ENCODE measurements at places on chromosomes 6 and 20. TPM values are rescaled to one million over a fixed set of nuclear protein-coding genes. Genes with fewer than 3 reads are reported as not detected.
A peak's percentile ranks its signal among the peaks of the same experiment; 100 is the strongest.

WFDC5 gene
- 0.11 TPM for polyA plus RNA-seq

- no peak overlapping the region for H3K27ac ChIP-seq
- DNase-seq, result no peak
- H3K4me3 ChIP-seq, result no peak overlapping the region
- H3K27me3 ChIP-seq, result peaks cover 20% of the 10 kb centered on the region
- no peaks in the 10 kb centered on the region for H3K36me3 ChIP-seq
These were observed 57.1 kb upstream of the NNAT start for GRCh38 chr20:37463726-37464494.

- H3K4me3 ChIP-seq, result no peak overlapping the region
- no peaks in the 10 kb centered on the region for H3K27me3 ChIP-seq
- peaks cover 18% of the 10 kb centered on the region for H3K4me1 ChIP-seq
- peaks cover 55% of the 10 kb centered on the region for H3K36me3 ChIP-seq
These were observed 53.6 kb downstream of the EZR start for GRCh38 chr6:158765499-158766068.

DNA sequence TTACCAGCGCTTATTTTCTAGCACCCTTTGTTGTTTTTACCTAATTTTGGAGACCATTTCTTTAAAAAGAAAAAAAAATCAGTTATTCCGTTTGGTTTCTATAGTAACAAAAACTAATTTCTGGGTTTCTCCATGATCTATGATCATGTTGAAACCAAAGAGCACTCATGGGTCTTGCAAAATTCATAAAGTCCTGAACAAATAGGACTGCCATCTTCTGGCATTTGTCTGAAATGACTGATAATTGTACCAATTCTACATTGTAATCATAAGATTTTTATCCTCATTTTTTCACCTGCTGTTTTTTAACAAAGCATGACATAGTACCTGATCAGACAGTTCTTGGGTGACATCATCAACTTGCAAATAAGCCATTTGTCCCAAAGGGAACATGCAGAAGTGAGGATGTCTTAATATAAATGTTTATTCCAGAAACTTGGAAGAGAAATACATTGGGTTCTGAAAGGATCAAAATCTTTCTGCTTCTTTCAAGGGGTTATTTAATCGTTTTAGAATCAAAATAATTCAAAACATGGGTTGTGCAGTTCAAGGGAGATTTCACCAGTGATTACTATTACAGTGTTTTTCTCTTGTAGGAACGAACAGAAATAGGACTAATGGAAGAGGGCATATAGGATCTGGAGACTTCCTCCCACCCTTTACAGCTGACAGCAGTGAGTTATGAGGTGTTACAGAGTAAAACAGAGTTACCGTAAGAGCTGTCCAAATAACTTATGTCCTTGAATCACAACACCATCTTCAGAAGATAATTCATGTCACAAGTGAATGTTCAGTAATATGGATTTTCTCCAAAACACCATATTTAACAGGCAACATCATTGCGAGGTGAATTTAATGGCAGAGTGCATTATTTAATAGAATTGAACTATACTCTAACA is 87.1 kb upstream of the GJE1 start:
- no peaks in the 10 kb centered on the region for H3K4me1 ChIP-seq
- peaks cover under 1% of the 10 kb centered on the region for H3K36me3 ChIP-seq
- H3K4me3 ChIP-seq, result peak overlapping the region; percentile 1
- H3K27ac ChIP-seq, result peak overlapping the region; percentile 49
- H3K27me3 ChIP-seq, result no peaks in the 10 kb centered on the region

GRCh38 chr6:14638906-14639761 is 521.6 kb downstream of the CD83 start:
- no peaks in the 10 kb centered on the region for H3K27me3 ChIP-seq
- H3K4me3 ChIP-seq, result no peak overlapping the region
- H3K36me3 ChIP-seq, result no peaks in the 10 kb centered on the region
- H3K4me1 ChIP-seq, result peaks cover 2% of the 10 kb centered on the region

GRCh38 chr6:16311763-16312162 is 73.4 kb downstream of the GMPR start:
- H3K4me3 ChIP-seq, result no peak overlapping the region
- no peaks in the 10 kb centered on the region for H3K36me3 ChIP-seq
- no peak overlapping the region for H3K27ac ChIP-seq
- DNase-seq, result no peak
- H3K4me1 ChIP-seq, result no peaks in the 10 kb centered on the region

DNA sequence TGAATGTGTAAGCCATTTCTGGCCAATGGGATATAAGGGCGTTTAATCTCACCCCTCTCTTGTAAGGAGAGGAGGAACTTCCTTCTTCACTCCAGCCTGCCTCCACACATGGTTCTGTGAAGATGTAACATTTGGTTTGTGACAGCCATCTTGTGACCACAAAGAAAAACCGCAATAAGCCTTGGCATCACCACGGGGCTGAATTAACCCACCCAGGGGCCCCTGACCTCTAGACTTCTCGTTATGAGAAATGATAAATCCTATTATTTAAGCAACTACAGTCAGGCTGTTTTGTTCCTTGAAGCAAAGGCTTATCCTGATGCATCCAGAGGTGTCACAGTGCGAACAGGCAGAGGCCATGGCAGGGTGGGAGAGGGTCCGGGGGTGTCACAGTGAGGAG is 139.7 kb downstream of the CDC5L start:
- no peaks in the 10 kb centered on the region for H3K4me1 ChIP-seq
- no peak overlapping the region for H3K4me3 ChIP-seq
- no peak overlapping the region for H3K27ac ChIP-seq
- H3K27me3 ChIP-seq, result no peaks in the 10 kb centered on the region
- no peaks in the 10 kb centered on the region for H3K36me3 ChIP-seq

DNA sequence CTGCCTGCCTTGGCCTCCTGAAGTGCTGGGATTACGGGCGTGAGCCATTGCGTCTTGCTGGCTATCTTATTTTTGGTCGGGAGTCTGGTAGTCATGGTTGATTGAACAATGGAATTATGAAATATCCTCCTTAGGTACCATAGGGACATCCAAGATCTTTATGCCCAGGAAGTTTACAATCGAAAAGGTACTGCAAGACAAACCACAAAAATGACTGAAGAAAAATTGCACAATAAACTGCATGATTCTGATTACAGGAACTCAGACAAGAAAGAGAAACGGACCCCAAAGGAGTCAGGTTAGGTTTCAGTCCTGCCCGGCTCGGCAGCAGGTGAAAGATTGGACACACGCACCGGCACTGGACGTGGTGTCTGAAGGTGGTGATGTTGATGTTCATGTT is 5.3 kb downstream of the SLC26A8 start:
- H3K36me3 ChIP-seq, result no peaks in the 10 kb centered on the region
- no peaks in the 10 kb centered on the region for H3K27me3 ChIP-seq
- no peaks in the 10 kb centered on the region for H3K4me1 ChIP-seq
- no peak for DNase-seq

DNA sequence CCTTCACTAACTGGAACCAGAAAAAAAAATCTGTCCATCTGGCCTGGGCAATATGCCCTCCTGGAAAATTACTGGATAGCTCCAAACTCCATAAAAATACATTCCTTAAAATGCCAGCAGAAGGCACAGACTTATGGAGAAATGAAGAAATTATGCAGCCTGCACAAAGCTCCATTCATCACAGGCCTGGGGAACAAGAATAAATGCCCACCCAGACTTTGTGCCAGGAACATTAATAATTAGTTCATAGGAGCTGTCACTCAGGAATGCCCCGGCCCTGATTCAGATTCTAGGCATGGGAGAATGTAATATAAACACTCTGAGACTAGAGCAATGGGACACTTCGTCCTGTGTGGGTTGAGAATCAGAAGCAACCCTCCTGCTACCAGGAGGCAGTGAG is 199.3 kb downstream of the OTOR start:
- no peaks in the 10 kb centered on the region for H3K27me3 ChIP-seq
- no peaks in the 10 kb centered on the region for H3K4me1 ChIP-seq
- no peak overlapping the region for H3K4me3 ChIP-seq
- DNase-seq, result no peak

FOXQ1 gene
- polyA plus RNA-seq, result not detected

DNA sequence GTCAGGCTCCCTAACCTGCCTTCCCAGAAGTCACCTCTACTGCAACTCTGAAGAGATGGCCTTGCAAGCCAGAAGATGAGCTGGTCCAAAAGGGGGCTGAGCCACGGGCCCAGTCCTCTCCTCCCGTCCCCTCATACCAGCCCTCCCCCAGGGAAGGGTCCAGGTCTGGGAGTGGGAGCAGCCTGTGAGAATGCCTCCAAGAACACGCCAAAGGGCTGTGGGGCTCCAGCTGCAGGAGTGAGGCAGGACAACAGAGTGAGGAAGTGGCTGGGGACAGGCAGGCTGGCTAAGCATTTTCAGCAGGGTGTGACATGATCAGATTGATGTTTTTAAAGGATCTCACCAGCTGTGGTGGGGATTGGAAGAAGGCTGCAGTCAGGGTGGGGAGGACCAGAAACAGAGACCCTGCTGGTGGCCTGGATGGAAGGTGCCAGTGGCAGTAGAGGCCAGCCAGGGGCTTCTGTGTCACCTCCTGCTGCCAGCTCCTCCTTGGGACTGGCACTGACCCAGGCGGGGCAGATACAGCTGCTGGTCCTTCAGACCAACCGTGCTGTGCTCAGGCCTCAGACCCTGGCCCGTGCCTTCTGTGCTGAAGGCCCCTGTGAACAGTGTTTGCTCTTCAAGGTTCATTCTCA is 257.6 kb downstream of the NRN1 start:
- H3K4me3 ChIP-seq, result no peak overlapping the region
- H3K27me3 ChIP-seq, result no peaks in the 10 kb centered on the region
- H3K36me3 ChIP-seq, result no peaks in the 10 kb centered on the region
- DNase-seq, result no peak
- H3K4me1 ChIP-seq, result peaks cover 71% of the 10 kb centered on the region

DNA sequence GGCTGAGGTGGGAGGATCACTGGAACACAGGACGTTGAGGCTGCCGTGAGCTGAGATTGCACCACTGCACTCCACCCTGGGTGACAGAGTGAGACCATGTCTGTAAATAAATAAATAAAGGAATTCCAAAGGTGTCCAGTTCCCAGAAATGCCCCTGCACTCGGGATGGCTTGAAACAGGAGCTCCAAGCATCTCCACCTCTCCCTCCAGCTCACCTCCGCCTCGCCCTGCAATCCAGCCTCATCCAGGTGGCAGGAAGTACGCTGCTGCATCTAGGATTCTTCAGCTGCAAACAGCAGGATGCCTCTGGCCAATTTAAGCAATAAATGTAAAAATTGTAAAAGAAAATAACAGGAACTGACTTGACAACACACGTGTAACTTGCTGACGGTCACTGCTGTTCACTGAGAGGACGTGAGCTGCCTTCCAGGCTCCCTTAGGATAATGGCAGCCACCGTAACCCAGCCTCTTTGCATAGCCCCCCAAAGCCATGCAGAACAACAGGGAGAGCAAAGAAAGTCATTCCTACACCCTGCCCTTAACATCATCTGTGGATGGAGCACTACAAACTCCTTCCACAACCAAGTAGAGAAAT is 11.4 kb upstream of the GRM4 start:
- H3K36me3 ChIP-seq, result no peaks in the 10 kb centered on the region
- peaks cover 7% of the 10 kb centered on the region for H3K27me3 ChIP-seq
- DNase-seq, result peak; percentile 4
- peaks cover 2% of the 10 kb centered on the region for H3K4me1 ChIP-seq
- no peak overlapping the region for H3K4me3 ChIP-seq

DNA sequence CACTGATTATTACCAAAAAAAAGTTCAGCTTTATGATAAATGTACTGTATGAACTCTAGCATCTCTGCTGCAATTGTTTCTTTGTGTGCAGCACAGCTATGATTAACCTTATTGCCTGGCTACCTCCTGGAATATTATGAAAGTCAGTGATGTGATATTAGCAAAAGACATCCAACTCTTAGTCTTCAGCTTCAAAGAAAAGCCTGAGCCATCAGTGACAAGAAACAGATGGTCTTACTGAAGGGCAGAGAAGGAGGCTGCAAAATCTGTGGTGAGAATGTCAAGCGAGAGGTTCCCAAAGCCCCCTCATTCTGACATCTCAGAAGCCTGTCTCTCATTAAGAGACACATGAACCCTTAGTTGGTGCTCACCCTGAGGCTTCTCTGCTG is 89.4 kb upstream of the TNFAIP3 start:
- no peak for DNase-seq
- H3K4me1 ChIP-seq, result no peaks in the 10 kb centered on the region
- no peak overlapping the region for H3K4me3 ChIP-seq
- H3K27ac ChIP-seq, result no peak overlapping the region
- no peaks in the 10 kb centered on the region for H3K27me3 ChIP-seq
